ENCODE measurements at places on chromosomes 11 and 22. TPM values are rescaled to one million over a fixed set of nuclear protein-coding genes. Genes with fewer than 3 reads are reported as not detected.

The ARHGEF17 gene
- total RNA-seq, result 14.6 TPM

The TPBGL gene
- 0.14 TPM for total RNA-seq

The SEPTIN5 gene
- total RNA-seq, result 6.7 TPM

The ART5 gene
- 0.43 TPM for total RNA-seq

The IGLL5 gene
- total RNA-seq, result not detected

The HEPACAM gene
- not detected for total RNA-seq

The TRIM49B gene
- not detected for total RNA-seq

The OR2AT4 gene
- total RNA-seq, result not detected

The DGCR6 gene
- total RNA-seq, result 2.1 TPM

The DUSP8 gene
- total RNA-seq, result 2.2 TPM

The FJX1 gene
- 36.0 TPM for total RNA-seq

Data from A549 treated with Mapracorat at 1 μM for 4 hours (cell line).